ENCODE measurements at places on chromosomes 2 and 18.

- DNase-seq = no peak
Observed at GRCh38 chr2:226274143-226274542, 525.5 kb downstream of the IRS1 start.

DNA sequence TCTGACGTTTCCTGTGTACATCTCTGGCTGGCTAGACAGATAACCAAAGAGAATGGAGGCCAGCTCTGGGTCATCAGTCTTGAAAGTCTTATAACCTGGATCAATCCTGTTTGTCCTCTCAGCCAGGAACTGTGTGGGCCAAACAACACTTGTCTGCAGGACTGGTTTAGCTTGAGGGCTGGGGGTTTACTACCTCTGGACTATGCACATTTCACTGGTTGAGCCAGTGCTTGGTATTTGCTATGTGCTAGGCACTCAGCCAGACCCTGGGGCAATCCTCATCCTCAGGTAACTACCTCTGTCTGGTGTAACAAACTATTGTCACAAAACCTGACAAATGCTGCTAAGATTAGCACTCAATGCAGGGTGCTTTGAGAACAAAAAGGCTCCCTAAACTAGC, 169.7 kb downstream of the HAUS1 start:
- peak; percentile 85 for DNase-seq

DNA sequence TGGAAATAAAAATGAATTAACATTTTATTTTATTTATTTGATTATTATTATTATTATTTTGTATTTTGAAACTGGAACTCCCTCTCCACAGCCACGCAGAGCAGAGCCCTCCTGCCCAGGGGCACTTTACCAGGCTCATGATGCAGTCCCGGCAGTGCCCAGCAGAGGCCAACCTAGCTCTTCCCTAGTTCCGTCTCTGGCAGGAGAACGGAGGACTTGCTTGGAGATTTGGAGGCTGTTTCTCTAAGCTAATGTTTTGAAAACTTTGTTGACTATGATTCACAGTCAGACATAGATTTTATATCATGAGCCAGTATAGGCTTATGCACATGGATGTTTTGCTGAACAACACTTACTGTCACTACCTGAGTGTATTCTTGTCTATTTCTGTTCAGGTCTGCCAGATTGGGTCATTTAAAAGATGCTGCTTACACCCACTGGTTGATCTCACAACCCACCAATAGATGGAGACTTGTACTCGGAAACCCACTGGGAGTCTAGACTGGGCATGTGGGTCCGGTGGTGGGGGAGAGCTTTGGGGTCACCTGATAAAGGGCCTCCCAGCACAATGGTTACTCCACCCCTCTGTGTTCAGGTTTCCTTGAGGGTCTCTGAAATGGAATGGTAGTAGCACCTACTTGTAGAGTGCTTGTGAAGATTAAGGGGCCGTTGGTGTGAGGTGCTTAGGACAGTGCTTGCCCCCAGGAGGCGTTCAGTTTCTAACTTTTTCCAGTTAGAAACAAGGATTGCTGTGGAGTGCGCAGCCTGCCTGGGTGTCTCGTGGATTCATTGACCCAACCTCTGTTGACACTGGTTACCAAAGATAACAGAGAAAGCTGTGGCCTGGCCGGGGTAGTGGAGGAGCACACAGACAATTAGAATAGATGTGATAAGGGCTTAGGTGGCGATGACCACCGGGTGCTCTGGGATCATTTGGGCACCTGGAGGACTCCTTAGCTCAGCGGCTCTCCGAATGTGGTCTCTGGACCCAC, 177.3 kb downstream of the HAUS1 start:
- peak; percentile 89 for DNase-seq

GRCh38 chr18:36295880-36296301, 1.6 kb upstream of the FHOD3 start:
- DNase-seq = no peak

DNA sequence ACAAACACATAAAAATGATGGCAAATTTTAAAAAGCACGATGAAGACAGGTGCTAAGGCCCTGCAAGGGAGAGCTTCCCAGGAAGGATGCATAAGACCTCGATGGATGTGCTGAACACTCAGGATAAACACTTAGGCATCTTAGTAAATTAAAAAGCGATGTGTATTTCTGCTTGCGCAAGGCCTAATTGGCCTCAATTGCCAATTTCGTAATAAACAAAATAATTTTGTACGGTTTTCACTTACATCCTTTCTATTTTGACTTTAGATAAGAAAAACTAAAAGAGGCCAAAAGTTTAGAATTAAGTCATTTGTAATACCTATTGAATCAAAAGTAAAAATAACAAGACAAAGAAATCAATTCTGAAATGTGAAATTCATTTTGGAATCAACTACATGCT, 189.1 kb downstream of the TCF4 start:
- no peak for DNase-seq

DNA sequence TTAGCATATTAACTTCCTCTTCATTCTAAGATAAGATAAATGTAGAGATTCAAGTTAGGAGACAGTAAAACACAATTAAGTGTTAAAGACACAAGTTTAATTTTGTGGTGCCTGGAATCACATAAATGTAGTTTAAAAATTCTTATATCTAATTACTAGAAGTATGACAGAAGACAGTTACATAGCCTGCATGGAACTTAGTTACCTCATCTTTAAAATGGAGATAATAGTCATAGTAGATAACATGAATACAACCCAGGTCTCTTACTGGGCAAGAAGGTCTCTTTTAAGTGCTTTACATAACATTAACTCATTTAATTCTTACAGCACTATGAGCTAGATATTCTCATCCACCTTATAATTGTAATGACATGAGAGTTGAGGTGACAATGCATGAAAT, 15.1 kb downstream of the GALNT13 start:
- DNase-seq = no peak

GRCh38 chr2:128833664-128834027, 515.0 kb upstream of the HS6ST1 start:
- no peak for DNase-seq

DNA sequence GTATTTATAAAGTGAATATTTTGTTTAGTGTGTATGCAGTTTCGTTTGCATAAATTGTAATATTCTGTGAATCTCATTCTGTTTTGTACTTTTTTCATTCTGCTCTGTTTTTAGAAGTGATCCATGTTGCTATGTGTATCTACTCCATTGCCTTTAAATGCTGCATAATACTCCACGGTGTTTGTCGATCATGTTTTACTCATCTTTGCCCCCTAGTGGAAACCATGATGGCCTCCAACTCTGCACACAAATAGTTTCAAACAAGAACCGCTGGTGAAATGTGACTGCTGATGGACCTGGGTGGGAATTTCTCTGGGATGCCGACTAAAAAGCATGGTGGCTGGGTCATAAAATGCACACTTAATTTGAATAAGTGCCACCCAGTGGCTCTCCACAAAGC, 32.0 kb upstream of the SKOR2 start:
- DNase-seq = peak; percentile 71

DNA sequence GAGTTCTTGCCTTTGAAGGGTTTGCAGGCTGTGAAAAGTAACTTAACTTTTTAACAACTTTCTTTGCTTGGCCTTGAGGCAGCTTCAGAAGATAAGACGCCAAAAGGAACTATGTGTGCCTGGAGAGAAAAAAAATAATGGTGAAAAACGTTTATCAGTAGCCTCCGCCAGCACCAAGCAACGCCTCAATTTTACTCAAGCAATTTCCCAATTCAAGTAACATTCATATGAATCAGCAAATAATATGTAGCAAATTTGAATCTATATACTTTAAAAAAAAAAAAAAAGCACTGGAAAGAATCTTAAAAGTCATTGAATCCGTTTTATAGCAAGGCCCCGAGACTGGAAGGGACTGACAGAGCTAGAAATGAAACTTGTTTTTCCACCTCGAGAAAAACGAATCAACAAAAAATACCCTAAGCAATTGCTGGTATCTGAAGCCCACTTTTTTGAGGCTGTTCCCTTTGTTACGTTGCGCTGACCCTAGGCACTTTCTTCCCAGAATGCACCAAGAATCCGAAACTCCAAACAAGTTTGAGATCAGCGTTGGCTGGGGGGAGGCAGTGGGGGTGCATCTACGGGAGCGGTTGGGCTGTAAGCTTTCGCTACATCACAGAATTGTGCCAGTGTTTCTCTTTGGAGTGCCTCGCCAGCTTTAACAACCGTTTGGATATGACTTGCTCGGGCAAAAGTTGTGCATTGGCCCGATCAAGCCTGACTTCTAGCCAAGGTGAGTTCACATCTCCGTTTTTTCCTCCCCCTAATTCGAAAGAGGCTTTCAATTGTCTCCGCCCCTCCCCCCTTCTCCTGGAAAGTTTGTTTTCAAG, 2.7 kb upstream of the TGIF1 start:
- peak; percentile 80 for DNase-seq

DNA sequence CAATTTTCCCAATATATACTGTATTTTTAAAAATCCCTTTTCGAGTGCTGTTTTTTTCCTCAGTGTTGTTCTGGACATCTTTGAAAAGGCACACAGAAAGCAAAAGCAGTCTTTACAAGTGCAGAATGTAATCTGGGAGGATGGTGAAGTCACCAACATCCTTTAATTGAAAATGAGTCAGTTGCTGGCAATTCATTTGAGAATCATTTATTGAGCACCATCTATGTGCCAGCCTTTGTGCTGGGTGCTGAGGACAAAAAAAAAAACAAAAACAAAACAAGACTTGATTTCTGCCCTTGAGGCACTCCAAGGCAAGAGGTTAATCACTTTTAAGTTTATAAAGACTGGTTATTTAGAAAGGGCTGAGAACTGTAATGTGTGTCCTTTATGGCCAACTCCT, 46.7 kb upstream of the ACVR1 start:
- no peak for DNase-seq

DNA sequence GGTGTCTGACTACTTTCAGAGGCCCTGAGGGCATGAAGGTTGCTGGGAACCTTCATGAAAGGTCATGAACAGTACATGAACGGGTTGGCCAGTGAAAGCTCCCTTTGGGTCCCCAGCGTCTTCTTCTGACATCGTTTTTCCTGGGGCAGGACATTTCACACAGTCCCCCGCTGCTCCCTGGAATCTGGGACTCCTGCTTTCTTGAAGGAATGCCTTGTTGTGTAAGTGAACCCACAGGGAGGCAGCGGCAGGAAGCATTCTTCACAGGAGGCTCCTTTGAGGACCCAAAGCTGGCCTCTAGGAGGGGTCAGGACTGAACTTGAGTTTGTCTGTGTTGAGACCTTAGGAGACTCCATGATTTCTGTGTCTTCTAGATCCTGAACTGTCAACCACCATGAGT, 144.3 kb downstream of the KCNE4 start:
- DNase-seq = no peak

- no peak for DNase-seq
Observed at GRCh38 chr18:76476665-76477561, 18.1 kb downstream of the ZNF516 start.

GRCh38 chr2:226045080-226045479, 645.6 kb downstream of the NYAP2 start:
- no peak for DNase-seq

- peak; percentile 59 for DNase-seq
Observed at GRCh38 chr18:46067438-46068007, 4.5 kb downstream of the PSTPIP2 start.

DNA sequence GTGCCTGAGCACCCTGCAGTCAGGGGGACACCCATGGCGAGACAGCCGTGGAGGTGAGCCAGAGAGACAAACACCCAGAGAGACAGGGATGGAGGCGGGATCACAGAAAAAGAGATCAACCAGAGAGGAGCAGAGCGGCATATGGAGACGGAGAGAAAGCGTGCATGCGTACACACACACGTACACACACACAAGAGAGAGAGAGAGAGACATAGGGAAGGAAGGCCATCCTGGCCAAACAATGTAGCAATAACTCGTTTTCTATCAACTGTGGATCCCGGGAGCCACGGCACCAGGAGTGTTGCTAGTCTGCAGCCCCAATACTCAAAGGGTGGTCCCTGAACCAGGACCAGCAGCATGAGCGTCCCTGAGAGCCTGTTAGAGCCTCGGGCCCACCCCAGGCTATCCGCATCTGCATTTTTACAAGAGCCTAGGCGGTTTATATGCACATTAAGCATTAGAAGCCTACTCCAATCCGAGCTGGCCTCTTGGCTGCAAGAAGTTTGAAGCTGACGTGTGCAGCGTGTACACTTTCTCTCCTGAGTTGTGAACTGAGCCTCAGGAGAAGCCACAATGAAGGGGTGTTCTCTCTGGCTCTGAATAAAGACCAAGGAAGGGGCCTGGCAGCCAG, 50.1 kb upstream of the MYCN start:
- no peak for DNase-seq

DNA sequence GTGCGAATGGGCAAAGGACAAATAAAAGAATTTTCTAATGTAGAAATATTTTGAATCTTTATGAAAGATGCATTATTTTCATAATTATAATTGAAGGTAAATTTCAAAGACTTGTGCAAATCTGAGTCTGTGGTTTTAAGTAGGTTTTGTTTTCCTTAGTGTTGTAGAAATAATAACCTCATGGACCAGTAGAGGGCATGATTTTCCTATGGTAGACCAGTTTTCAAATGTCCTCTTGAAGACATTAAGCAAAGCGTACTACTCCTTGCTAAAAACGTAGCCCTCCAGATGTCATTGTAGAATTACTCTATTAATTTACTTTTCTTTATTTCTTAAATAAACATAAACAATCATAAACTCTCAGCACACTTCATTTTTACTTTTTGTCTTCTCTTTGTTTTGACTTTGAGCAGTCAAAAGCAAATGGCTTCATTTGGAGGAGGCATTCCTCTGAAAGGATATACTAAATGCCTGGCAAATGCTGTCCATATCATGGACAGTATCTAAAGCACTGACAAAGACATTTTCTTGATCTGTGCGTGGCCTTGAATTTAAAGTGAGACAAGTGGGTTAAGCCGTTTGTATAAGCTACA, 85.8 kb upstream of the FAM237A start:
- DNase-seq = no peak

DNA sequence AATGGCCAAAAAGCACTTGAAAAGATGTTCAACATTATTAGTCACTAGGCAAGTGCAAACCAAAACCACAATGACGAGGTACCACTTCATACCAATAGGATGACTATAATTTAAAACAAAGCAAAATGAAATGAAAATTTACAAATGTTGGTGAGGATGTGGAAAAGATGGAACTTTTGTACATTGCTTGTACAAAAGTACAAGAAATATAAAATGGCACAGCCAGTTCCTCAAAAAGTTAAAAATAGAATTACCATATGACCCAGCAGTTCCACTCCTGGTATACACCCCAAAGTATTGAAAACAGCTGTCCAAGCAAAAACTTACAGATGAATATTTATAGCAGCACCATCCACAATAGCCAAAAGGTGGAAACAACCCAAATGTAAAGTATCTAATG, 107.8 kb upstream of the XPO1 start:
- DNase-seq = no peak

DNA sequence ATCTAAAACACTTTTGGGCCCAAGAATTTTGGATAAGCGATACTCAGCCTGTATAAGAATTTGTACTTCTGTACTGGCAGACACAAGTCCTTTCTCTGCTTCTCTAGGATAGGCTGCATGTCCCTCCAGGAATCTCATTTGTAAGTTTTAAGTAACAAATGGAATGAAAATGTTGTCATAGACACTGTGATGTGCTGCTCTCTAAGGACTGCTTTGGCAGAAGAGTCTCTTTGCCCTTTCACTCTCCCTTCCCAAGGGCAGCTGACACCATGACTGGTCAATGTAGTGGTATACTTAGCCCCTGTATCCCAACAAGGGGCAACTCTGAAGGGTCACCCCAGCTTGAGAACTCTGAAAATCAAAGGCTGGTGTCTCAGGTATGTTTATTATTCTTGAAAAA, 27.3 kb downstream of the PLA2R1 start:
- no peak for DNase-seq

All from islet precursor cell (in vitro differentiated cells).